GM12864 (cell line): ENCODE measurements at places on chromosomes 7 and 10.
A peak's percentile ranks its signal among the peaks of the same experiment; 100 is the strongest.

DNA sequence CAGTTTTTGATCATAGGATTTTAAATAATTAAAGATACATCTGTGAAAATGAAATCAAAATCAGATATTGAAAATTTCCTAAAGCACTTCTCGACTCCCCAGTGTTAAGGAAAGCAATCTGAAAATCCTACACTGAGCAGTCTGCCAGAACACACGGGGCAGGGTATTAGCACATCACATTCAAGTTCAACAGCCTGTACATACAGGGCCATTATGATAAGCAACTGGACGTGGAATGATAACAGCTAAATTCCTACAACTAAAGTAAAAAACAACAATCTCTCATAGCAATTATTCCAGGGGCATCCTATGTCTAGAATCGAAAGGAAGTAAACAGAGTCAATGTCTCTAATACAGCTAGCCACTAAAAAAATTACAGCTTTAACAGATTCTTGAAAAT lies 31.7 kb downstream of the TRDMT1 start:
- DNase-seq, result no peak

- no peak for DNase-seq
Measured at GRCh38 chr10:68828833-68829232, 1.5 kb downstream of the STOX1 start.

- DNase-seq, result no peak
Measured at GRCh38 chr7:26948617-26949118, 84.3 kb upstream of the SKAP2 start.

DNA sequence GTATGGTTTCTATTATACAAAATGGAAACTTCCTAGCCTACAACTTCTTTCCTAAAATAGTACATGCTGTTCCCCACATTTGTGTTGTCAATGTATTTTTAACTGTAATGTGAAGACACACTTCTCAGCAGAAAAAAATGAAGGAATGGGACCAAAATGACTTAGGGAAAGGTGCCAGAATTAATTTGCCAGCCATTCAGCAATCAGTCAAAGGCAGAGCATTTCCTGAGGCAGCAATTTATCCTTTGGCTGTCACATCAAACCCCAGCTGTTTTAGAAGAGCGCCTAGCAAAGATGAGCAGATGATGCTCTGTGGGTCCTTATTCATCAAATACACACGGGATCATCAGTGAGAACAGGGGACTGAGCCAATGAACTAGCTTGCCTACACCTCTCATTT lies 592.5 kb downstream of the KCNMA1 start:
- no peak for DNase-seq

DNA sequence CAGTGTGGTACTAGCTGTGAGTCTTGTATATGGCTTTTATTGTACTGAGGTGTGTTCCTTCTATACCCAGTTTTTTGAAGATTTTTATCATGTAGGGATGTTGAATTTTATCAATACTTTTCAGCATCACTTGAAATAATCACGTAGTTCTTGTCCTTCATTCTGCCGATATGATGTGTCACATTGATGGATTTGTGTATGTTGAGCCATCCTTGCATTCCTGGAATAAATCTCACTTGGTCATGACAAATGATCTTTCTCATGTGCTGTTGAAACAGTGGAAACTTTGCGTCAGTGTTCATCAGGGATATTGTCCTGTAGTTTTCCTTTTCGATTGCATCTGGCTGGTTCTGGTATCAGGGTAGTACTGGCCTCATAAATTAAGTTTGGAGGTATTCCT lies 7.1 kb upstream of the PRKAR1B start:
- DNase-seq, result no peak

DNA sequence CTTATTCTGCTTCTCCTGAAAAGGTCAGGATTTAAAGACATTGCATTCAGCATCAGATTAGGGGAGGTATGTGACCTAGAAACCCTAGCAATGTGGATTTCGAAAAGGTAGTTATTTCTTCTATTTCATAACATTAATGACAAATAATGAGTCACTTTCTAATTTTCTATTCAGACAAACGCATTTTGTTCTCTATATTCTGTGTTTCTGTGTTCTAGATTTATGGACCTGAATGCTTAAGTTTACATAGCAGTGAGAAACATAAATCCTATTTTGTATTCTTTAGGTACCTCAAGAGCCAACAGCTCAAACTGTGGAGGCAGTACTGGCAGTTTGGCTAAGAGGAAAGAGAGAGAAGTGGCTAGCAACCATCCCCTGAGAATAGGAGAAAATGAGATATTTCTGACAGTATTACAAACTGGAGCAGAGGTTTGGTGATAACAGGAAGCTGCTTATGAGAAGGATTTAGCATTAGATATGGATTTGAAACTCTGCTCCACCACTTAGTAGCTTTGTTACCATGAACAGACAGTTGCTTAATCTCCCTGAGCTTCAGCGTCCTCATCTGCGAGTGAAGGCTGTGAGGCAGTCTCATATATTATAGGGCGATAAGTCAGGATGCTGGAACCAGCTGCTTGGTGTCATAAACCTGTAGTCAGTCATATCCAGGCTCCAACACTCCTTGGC lies 28.2 kb downstream of the CDK14 start:
- DNase-seq, result no peak

DNA sequence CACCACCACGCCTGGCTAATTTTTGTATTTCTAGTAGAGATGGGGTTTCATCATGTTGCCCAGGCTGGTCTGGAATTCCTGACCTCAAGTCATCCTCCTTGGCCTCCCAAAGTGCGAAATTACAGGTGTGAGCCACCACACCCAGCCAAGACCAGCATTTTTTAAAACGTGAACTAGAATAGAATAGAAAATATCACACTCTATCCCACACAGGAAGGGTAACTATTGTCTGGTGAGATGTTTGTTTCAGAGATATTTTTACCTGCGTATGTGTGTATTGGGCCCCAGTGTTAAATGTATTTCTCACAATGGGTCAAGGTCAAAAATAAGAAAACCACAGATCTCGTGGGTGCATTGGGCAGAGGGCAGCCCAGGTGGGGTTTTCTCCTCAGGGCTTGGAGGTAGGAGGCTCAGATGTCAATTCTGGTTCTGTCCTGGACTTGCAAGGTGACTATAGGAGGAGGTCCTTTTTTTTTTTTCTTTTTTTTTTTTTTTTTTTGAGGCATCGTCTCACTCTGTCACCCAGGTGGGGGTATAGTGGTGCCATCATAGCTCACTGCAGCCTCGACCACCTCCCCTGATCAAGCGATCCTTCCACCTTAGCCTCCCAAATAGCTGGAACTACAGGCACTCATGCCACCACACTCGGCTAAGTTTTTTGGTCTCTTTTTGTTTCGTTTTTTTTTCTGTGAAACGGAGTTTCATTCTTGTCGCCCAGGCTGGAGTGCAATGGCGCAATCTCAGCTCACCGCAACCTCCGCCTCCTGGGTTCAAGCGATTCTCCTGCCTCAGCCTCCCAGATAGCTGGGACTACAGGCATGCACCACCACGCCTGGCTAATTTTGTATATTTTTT lies 19.0 kb downstream of the SH2B2 start:
- DNase-seq, result peak; percentile 92

DNA sequence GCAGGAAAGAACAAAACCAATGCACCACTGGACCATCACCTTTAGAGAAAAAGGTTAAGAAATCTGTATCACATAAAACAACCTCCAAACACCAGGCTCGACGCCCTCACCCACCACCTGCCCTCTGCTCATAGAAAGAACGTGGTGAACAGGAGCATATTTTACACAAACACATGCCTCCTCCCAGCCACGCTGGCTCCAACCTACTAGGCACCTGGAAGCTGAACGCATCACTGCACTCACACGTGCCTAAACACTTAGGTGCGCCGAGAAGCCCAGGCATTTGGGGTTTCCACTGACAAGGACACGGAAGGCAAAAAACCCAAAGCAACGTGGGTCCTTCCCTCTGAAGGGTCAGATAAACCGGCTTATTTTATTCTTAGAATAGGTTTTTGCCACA lies 56.0 kb downstream of the PTPRN2 start:
- no peak for DNase-seq

DNA sequence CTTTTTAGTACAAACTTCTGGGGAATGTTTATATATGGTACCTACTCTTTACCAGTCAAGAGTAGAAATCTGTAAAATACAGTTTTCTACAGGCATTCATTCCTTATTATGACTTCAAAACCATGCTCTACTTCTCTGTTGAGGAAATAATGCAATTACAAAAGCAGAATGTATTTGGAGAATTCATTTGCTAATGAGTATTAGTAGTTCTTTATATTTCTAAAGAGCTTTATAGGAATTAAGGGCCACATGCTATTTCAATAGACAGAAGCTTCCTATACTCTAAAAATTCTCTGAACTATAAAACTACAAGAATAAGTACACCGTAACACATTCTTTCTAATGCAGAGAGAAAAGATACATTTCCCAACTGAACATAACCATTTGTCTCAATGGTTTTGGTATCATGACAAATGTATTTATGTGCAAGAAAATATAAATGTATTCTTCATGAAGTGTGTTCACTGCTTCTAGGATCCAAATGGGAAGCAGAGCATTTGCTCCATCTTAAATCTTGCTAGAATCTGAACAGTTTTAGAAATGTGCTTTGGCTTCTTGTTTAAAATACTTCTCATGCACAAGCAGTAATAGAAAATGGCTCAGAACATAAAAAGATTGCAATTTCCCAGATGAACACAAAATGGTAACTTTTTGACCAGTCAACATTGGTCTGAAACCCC lies 21.8 kb downstream of the CDK1 start:
- DNase-seq, result no peak

DNA sequence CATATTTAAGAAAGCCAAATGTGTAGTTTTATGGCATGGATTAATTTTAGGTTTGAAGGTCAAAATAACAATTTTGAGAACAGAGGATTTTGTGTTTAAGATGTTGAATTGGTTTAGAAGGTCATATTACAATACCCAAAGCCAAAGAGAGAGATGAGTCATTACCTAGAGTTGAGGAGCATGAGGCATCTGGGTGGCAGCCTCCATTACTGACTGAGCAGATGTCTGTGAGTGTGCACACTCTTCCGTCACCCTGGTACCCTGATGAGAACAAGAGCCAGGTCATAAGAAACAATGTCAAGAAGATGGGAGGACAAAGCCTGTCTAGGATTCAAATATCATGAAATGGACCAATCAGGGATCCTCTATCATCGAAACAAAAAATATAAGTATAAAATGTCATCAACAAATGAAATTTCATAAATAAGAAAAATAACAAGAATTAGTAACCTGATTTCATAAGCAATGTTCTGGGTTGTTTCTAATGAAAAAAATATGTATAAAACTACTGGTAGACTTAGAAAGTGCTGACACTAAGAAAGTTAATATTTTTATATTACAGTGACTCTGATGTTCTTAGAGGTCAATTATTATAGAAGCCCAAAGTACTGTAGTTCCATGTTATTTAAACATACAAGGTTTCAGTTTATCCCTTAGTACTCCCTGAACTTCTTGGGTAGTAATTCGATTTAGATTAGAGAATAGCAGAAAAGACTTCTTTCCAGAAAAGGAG lies 20.0 kb downstream of the CUBN start:
- DNase-seq, result no peak

- no peak for DNase-seq
Measured at GRCh38 chr7:107591421-107591820, 11.4 kb downstream of the BCAP29 start.

GRCh38 chr7:33554576-33554975 lies 350.8 kb upstream of the BMPER start:
- DNase-seq, result no peak

- no peak for DNase-seq
Measured at GRCh38 chr7:122578350-122578749, 120.6 kb downstream of the RNF133 start.

GRCh38 chr7:94355454-94355853 lies 39.2 kb upstream of the COL1A2 start:
- DNase-seq, result no peak

- no peak for DNase-seq
Measured at GRCh38 chr10:19592276-19592675, 224.0 kb upstream of the PLXDC2 start.

GRCh38 chr10:127399668-127400067 lies 149.4 kb upstream of the NPS start:
- no peak for DNase-seq

GRCh38 chr10:112382515-112383235 lies 8.8 kb downstream of the ACSL5 start:
- no peak for DNase-seq

GRCh38 chr7:69122953-69123352 lies 475.3 kb upstream of the AUTS2 start:
- no peak for DNase-seq

DNA sequence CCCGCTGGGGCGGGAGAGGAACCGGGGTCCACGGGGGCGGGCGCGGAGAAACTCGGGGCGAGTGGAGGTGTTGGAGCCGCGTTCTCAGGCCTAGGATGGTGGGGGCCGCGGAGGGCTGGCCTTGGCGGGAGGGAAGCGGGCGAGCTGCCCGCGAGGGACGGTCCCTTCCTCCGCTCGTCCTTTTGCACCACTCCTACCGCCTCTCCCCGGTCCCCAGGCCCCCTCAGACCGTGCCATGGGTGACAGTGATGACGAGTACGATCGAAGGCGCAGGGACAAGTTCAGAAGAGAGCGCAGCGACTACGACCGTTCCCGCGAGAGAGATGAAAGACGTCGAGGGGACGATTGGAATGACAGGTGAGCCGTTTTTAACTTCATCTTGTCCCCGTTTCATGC lies 451 bp downstream of the SRRT start:
- DNase-seq, result no peak

GRCh38 chr7:5824297-5824610 lies 42.8 kb upstream of the RNF216 start:
- DNase-seq, result no peak

- no peak for DNase-seq
Measured at GRCh38 chr7:104366390-104366789, 38.0 kb downstream of the LHFPL3 start.

GRCh38 chr10:132453470-132453861 lies 56.5 kb downstream of the PWWP2B start:
- DNase-seq, result no peak

DNA sequence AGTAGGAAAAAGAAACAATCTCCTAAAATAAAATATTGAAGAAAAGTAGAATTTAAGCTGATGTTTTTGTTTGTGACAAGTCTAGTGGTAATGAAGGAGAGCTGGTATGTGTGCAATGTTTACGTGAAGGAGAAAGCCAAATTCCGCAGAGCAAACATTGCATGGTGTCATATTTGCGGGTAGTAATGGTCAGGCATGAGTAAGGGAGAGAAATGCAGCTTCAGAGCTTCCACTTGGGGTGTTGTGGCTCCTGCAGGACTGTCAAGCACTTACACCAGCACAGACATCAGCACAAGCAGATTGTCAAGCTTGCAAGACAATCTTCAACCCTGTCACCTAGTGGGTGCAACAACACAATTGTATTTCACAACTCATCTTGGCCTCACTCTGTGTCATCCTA lies 136.5 kb upstream of the ETV1 start:
- DNase-seq, result no peak

GRCh38 chr10:34081347-34081743 lies 733.8 kb downstream of the PARD3 start:
- DNase-seq, result no peak

- no peak for DNase-seq
Measured at GRCh38 chr7:72751378-72751777, 76.6 kb downstream of the TYW1B start.

DNA sequence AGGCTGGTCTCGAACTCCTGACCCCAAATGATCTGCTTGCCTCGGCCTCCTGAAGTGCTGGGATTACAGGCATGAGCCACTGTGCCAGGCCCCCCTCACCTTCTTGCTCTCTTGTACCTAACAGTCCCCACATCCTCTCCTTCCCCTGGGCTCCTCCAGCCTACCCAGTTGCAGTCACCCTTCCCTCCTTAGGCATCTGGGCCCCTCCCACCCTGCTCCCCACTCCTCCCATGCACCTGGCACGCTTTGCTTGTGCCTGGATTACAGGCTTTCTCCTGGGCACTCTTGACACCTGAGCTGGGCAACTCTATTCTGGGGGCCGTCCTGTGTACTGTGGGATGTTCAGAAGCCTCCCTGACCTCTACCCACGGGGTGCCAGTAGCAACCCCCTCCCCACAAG lies 3.0 kb downstream of the CLDN15 start:
- no peak for DNase-seq
